ENCODE measurements at places on chromosomes 1 and 21. TPM values are rescaled to one million over a fixed set of nuclear protein-coding genes. Genes with fewer than 3 reads are reported as not detected.

The LRRC41 gene
- 32.0 TPM for total RNA-seq

The OR10Z1 gene
- total RNA-seq, result not detected

The OXCT2 gene
- not detected for total RNA-seq

The KRTAP10-8 gene
- not detected for total RNA-seq

The OLIG1 gene
- not detected for total RNA-seq
